ENCODE measurements at places on chromosomes 5 and 9.

DNA sequence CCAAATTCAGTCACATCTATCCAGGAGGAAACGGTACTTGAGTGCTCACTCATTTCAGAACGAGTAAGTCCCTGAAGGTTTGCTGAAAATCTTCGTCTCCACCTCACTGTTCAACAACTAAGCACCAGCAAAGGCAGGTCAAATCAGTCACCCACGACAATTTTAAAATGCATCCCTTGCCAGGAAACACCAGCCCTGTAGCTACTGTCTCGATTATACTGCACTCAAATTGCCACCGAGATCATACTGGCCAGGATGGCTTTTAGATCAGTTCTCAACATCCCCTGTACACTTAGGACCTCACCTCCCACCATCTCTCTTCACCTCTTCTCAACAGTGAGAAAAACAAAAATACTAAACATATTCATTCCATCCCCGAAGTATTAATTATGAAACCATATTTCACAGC lies 298.6 kb downstream of the AGTPBP1 start:
- no peak for DNase-seq

- no peak for DNase-seq
Observed at GRCh38 chr5:142724821-142725220, 38.9 kb upstream of the FGF1 start.

GRCh38 chr9:21160178-21160577 lies 6.3 kb downstream of the IFNA21 start:
- DNase-seq, result no peak

GRCh38 chr5:139964994-139965565 lies 78.0 kb downstream of the NRG2 start:
- DNase-seq, result no peak

GRCh38 chr9:19641046-19641445 lies 147.8 kb downstream of the SLC24A2 start:
- no peak for DNase-seq

- no peak for DNase-seq
Observed at GRCh38 chr9:70415041-70415440, 584 bp upstream of the KLF9 start.

GRCh38 chr9:34884747-34885189 lies 73.3 kb upstream of the PHF24 start:
- no peak for DNase-seq

DNA sequence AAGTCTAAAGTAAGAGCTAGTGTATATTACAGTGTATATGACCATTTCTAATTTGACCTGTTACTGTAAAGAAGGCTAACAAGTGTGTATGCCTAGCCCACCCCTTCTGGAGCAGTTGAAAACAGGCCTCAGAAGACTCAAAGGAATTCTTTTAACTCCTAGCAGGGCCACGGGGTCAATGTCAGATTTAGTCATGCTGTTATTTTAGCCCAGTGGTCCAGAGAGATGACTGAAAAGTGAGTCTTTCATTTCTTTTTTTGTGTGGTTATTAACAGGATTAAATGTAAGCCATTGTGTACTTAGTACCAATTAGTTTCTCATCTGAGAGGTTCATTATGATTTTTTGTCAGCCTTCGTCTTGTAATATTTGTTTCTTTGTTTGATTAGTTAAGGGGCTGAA lies 24.4 kb downstream of the ZCCHC7 start:
- no peak for DNase-seq

- no peak for DNase-seq
Observed at GRCh38 chr9:99162759-99163364, 57.9 kb downstream of the TGFBR1 start.

DNA sequence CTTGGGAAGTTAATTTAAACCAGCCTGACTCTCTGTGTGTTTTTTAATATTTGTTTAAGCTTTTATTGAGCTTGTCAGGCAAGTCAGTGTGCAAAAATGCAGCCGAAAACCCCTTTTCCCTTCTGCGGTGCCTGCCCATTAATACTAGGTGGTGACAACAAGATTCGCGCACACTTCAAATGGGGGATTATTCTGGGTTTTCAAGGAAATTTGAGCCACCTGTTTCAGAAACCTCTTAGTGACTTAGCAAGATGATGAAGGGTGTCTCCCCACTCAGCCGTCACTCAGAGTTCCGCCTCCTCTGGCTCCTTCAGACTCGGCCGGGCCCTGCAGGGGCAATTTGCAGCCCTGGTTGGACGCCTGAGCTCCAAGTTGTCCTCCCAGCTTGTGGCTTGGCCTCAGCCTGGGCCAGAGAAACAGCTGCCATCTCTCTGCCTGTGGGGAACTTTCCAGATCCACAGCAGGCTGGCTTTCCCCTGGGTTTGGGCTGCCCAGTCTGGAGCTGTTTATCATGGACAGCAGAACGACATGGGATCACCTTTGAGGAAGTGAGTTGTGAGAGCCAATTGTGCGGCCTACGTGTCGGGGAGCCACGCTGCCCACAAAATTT lies 75.9 kb downstream of the SPRY4 start:
- no peak for DNase-seq

DNA sequence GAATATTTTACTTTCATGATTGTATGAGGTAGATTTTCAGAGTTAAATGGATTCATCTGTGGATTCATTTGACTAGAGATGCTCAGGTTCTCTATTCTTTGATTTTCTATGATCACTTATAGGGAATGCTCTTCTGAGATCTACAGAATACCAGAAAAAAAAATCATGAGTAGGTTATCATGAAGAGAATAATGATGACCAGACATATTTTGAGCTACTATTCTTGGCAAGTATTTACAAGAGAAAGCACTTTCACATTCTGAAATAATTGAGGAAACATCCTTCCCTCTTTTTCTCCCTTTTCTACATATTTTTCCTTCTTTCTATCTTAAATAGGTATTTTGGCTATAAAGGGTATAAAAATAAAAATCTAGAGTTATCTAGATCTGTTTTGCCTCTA lies 543.0 kb upstream of the TUSC1 start:
- DNase-seq, result no peak

GRCh38 chr5:139704748-139705147 lies 56.6 kb downstream of the CXXC5 start:
- DNase-seq, result no peak

DNA sequence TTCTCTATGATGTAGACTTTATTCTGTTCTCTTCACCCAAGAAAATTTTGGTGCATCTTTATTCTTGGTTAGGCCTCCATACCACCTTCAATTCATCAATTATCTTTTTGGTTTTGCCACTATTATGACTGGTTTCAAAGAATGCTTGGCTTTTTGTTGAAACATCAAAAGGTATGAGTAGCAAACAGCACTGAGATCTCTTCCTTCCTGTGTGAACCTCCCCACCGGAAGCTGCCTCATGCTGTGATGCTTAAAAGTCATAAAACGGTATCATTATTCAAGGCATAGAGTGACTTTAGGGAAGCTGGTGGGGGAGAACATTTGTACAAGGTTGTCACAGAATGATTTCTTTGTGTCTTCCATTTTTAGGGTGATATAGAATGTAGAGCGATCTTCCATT lies 70.6 kb downstream of the IQGAP2 start:
- DNase-seq, result no peak

GRCh38 chr9:94010980-94011533 lies 55.9 kb upstream of the BARX1 start:
- no peak for DNase-seq

DNA sequence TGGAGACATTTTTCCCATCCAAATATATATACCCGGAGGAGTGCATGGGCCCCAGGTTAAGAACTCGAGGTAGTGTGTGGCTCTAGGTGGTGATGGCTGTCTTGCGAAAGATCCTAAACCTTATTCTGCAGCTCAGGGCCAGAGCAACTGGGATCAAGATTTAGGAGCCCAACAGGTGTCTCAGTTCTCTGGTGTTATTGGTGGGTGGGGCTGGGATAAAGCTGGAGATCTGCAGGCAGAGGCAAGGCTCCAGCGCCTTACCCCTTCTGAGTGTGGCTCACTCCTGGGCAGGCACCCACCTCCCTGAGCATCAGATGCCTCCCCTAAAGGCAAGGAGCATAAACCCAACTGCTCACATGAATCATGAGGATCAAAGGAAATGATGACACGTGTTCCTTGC lies 11.2 kb downstream of the UBE2QL1 start:
- no peak for DNase-seq

DNA sequence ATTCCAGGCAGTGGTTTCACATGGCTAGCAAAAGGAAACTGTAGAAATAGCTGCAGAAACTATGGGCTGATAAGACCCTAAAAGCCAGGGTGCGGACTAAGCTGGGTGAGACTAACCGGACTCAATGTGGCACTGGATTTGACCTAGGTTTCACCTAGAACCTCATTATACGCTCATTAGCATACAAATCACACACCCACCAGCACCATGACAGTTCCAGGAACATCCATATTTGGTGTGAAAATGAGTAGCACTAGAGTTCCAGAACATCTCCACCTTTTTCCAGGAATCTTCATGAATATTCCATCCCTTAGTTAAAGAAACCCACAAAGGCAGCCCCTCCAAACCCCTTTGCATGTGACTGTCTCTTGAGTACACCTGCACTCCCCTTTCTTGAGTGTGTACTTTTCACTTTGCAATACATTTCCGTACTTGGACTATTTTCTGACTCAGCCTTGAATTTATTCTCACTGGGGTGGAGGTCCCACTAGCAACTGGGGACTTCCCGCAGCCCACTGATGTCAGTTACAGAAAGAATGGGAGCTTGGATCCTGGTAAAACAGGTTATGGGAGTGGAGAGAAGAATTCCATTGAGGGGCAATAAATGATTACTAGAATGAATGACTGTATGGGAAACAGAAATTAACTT lies 58.0 kb upstream of the SPATA31C2 start:
- DNase-seq, result no peak

Measured in non-pigmented ciliary epithelial cell (primary cell).